ENCODE measurements at places on chromosomes 3 and 15.
A peak's percentile ranks its signal among the peaks of the same experiment; 100 is the strongest.

- DNase-seq, result peak; percentile 17
Observed at GRCh38 chr3:63328365-63328764, 50.3 kb downstream of the SYNPR start.

DNA sequence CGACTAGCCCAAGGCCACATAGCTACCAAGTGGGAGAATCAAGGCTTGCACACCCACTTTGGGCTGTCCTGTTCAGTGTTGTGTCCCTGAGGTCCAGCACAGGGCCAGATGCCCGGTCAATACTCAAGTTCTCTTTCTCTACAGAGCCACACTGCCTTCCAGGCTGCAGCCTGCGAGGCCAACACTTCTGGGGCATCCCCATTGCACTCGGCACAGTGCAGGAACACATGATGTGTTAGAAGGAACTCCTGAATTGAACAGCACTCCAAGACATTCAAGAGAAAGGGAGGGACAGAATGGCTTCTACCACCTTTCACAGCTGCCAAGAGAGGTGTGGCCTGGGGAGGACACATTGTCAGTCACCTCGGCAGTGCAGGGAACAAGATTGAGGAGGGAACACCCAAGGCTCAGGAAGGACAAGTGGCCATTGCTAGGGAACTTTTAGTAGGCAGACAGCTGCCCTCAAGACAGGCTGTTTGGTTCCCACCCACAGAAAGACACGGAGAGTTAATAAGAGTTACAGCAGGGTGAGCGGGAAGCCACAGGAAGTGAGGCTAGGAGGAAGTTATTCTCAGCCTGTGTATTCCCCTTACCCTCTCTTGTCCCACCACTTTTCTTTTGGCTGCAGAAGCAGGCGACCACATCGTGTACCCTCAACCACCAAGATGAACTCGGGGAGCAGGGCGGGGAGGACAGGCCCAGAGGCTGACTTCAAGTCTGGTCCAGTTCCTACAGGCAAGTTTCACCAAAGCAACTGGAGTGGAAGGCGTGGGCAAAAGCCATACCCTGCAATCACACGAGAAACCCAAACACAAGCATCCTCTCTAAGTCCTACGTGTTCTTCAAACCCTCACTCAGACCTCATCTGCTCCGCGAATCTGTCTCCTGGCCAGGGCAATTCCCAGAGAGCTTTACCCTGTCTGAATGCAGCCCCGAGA is 69.4 kb downstream of the SRGAP3 start:
- DNase-seq, result no peak

GRCh38 chr3:186247821-186248814 is 113.9 kb downstream of the DGKG start:
- DNase-seq, result no peak

DNA sequence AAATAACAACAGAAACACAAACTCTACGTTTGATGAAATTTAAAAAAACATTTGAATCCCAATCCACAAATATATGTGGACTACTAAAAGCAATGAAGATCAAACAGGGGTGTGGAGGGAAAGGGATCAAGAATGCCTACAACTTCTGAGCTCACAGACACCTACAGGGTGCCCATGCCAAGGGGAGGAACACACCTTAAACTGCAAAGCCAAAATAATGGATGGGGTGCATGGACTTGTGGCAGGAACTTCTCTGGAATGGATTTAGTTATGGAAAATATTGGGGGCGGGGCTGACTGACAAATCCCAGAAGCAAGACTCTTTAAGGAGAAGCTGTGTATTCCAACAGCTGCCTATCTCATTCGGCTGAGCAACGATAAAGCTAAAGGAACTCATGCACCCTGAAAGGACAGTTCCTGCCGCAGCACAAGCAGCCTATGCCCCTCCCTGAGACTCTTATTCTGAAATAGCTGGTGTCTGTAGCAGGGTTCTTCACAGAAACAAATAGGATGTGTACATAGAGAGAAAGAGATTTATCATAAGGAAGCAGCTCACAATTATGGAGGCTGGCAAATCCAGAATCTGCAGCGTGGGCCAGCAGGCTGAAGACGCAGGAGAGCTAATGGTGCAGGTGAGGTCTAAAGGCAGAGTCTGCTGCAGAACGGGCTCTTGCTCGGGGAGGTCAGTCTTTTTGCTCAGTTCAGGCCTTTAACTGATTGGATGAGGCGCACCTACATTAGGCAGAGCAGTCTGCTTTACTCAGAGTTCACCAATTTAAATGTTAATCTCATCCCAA is 24.5 kb upstream of the PLA2G4D start:
- DNase-seq, result peak; percentile 70

GRCh38 chr3:29141197-29141917 is 139.5 kb upstream of the RBMS3 start:
- DNase-seq, result no peak

- DNase-seq, result no peak
Observed at GRCh38 chr3:170359178-170359704, 1.7 kb downstream of the SKIL start.

- DNase-seq, result no peak
Observed at GRCh38 chr3:48118322-48118721, 69.9 kb downstream of the CDC25A start.

DNA sequence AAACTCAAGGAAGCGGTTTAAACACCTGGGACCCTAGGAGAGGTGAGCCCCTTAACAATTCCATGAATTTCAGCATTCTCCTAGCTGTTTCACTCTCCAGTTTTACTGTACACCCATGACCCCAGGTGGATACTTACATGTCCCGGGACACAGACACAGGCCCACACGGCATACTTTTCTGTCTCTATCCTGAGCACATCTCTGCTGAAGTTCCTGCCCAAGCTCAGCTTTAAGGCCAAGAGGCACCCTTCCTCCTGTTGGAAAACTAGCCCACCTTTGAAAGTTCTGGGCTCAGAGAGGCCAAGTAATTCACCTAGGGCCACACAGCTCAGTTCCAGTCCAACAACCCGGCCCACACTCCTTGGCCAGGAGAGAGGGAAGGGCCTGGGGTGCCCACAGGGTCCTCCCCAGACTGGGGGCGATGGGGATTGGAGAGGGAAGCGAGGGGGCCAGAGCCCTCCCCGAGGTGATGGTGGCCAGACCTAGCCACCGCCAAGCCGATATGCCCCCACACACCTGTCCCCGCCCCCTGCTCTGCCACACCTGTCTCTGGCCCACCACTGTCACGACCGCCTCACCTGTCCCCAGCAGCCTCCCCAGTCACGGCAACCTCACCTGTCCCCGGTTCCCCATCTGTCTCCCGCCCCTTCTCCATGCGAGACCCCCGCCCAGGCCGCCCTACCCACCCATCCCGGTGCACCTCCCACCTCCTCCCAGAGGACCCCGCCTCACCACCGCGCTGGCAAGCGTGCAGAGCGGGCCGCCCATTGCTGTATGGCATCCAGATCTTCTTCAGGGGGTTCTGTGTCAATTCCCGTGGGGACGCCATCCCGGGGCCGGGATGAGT is 431 bp downstream of the PFKFB4 start:
- no peak for DNase-seq

DNA sequence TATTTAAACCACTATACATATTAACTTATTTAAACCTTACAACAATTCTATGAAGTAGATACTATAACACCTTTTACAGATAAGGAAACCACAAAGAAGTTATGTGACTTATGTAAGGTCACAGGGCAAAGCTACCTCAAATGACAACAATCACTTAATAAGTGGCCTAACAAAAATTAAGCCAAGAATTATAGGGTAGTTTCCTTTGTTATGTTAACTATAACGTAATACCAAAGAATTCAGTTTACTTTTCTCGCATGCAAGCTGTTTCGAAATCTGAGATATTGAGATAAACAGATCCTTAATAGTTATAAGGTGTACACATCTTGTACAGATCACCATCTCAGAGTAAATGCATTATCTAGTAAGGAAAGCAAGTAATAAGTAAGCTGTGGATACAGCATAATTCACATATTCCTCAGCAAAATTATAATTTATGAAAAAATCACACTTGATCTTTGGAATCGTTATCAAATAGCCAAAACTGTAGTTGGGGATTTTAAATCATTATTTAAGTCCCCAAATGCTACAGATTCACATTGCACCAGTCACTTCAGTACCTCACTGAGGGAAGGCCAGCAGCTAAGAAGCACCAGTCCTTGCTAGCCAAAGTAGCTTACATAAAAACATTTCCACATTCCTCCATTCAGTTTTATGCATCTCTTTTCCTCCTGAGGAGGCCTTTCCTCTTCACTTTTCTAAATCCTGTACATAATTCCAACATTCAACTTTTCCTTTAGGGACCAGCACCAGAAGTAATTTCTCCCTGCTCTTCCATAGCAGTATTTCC is 226.8 kb downstream of the TBC1D5 start:
- peak; percentile 42 for DNase-seq

DNA sequence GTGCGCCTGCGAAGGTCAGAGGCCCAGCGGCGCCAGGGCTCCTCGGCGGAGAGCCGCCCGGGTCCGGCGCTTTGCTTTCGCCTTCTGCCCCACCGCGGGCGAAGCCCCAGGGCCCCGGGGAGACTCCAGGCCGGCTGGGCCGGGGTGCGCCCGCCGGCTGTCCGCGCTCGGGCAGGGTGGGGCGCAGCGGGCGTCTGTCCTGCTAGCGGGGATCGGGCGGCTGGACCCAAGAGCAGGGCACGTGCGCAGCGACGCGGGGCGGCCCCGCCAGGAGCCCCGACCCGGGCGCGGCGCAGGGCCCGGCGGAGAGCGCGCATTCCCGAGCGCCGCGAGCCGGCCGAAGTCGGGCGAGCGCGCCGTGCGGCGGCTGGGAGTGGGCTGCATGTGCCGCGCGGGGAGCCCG is 569 bp upstream of the ALDH1A3 start:
- DNase-seq, result no peak

DNA sequence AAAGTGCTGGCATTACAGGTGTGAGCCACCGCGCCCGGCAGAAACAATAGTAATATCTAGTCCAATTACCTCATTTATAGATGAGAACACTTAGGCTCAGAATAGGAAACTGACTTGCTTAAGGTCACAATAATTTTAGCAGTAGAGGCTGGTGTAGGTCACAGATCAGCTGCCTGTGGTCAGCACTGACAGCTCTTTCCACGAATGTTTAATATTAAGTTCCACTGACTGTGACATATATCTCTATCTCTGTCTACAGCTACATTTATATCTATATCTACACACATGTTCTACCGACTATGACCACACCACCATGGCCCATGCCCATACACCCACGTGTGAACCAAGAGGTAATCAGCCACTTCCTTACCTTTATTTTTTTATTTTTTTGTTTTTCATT is 40.2 kb upstream of the DLG1 start:
- DNase-seq, result no peak

DNA sequence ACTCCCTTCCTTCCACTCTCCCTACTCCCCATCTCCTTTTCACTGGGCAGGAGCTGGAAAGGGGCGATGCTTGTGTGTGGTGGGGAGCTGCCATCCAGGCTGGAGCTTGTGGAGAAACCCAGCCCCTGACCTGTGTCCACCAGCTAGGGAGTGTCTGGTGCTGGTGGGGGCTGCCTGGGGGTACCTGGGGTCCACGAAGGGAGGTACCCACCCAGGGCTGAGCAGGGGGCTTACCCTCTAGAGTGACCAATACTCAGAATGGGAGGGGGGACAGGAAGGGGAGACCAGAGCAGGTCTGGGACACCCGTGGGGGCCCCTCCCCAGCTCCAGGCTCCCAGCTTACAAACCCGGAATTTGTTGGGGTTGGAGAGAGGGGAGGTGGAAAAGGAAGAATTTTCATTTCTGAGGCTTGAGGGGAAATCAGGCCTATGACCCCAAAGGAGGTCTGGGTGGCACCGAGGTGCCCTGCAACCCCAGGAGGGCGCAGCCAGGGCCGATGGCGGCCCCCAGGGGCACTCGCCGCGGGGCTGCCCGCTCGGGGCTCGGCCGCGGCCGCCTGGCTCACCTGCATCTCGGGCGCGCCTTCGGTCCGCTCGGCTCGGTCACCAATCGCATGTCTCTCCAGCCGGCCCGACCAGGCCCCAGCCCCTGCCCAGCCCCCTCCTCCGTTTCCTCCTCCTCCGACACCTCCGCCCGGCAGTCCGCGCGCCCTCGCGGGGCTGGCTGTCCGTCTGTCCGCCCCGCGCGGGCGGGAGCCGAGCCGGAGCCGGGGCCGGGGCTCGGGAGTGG is 773 bp downstream of the LINGO1 start:
- peak; percentile 33 for DNase-seq

GRCh38 chr3:131739211-131739610 is 236.4 kb upstream of the MRPL3 start:
- DNase-seq, result peak; percentile 2

DNA sequence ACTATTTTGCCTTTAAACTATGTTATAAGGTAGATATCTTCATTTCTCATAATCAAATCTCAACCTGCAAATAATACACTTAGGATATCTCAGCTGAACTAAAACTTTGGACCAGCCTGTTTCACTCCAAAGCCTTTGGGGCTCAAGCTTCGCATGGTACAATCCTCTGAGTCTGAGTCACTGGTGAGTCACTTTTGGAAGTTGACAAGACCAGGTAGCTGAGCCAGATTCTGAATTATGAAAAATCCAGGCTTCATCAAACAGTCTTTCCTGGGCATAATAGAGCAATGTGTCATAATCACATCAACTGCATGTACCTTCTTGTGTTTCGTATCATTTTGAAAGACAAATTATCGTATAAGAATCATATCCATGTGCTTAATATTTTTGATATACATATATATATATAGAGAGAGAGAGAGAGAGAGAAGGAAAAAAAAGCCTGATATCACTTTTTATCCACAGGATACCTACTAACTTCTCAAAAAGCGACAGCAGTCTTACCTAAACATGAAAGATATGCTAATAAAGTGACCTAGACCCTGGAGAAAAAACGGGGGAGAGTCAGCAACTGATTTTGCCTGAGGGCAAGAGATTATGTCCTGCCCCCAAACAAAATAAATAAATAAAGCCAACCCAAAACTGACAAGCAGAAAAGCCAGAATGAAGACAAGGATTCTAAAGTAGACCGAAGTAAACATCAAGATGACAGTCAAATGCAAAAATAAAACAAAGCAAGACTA is 263.9 kb upstream of the TGFBR2 start:
- DNase-seq, result peak; percentile 38

GRCh38 chr3:64187065-64187959 is 38.0 kb downstream of the PRICKLE2 start:
- peak; percentile 73 for DNase-seq

- no peak for DNase-seq
Observed at GRCh38 chr15:85518979-85519761, 138.8 kb downstream of the AKAP13 start.

GRCh38 chr3:59052803-59053411 is 3.1 kb upstream of the CFAP20DC start:
- peak; percentile 60 for DNase-seq

GRCh38 chr15:57323806-57324589 is 52.3 kb upstream of the CGNL1 start:
- peak; percentile 99 for DNase-seq

Measured in NCI-H69 (cell line).